ENCODE measurements at places on chromosomes 2 and 18. TPM values are rescaled to one million over a fixed set of nuclear protein-coding genes. Genes with fewer than 3 reads are reported as not detected.

Gene HRH4
- total RNA-seq: 1.6 TPM

Gene RMDN2
- total RNA-seq: 1.7 TPM

Gene FKBP7
- total RNA-seq: 4.9 TPM

Gene IGFBP5
- not detected for total RNA-seq

Gene TUBA3E
- total RNA-seq: not detected

Gene SH3RF3
- total RNA-seq: 0.47 TPM

GRCh38 chr2:232377841-232378734, 463 bp upstream of the ALPP start:
- no peaks in the 10 kb centered on the region for H3K36me3 ChIP-seq
- H3K4me3 ChIP-seq: no peak overlapping the region
- peaks cover 6% of the 10 kb centered on the region for H3K27me3 ChIP-seq

- peaks cover 11% of the 10 kb centered on the region for H3K4me1 ChIP-seq
- peak overlapping the region; percentile 11 for H3K4me3 ChIP-seq
- peak; percentile 78 for DNase-seq
Observed at GRCh38 chr2:42722320-42723190, 41.4 kb downstream of the OXER1 start.

DNA sequence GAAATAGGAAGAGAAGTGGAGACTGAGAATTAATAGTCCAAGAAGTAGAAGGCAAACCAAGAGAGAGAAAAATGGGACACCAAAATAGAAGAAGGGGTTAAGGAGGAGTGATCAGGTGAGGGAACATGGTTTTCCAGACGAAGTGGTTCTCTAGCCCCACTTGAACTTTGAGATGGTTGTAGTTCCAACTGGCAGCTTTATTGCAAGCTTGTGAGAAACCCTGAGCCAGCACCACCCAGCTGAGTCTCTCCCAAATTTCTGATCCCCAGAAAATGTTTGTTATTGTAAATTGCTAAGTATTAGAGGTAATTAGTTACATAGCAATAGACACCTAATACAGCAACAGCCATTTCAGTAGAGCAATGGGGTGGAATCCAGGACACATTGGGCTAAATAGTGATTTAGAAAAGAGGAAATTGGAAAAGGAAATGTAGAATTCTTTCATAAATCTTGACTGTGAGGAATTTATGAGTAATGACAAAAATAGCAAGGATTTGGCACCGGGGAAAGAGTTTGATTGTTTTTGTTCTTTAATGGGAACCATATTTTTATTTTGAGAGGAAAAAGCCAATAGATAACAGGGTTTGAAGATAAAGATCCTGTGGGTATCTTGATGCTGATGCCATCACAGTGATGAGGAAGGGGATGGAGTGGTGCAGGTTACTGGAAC, 62.1 kb upstream of the XDH start:
- no peak for DNase-seq
- H3K27me3 ChIP-seq: peaks cover 8% of the 10 kb centered on the region
- H3K36me3 ChIP-seq: no peaks in the 10 kb centered on the region

- no peak for DNase-seq
- H3K4me3 ChIP-seq: no peak overlapping the region
- H3K27ac ChIP-seq: no peak overlapping the region
- H3K27me3 ChIP-seq: peaks cover 28% of the 10 kb centered on the region
- no peaks in the 10 kb centered on the region for H3K36me3 ChIP-seq
Observed at GRCh38 chr2:41908349-41908748, 139.5 kb upstream of the PKDCC start.

- peaks cover 73% of the 10 kb centered on the region for H3K4me1 ChIP-seq
- peak overlapping the region; percentile 39 for H3K4me3 ChIP-seq
- DNase-seq: peak; percentile 79
- no peaks in the 10 kb centered on the region for H3K27me3 ChIP-seq
- H3K27ac ChIP-seq: peak overlapping the region; percentile 53
- H3K36me3 ChIP-seq: peaks cover 1% of the 10 kb centered on the region
Observed at GRCh38 chr2:200376513-200377354, 70.2 kb downstream of the SPATS2L start.

GRCh38 chr2:132873738-132874137, 203.7 kb upstream of the LYPD1 start:
- no peaks in the 10 kb centered on the region for H3K36me3 ChIP-seq
- DNase-seq: no peak
- no peak overlapping the region for H3K27ac ChIP-seq
- H3K27me3 ChIP-seq: no peaks in the 10 kb centered on the region
- H3K4me1 ChIP-seq: no peaks in the 10 kb centered on the region
- no peak overlapping the region for H3K4me3 ChIP-seq

- H3K27ac ChIP-seq: no peak overlapping the region
- no peaks in the 10 kb centered on the region for H3K36me3 ChIP-seq
- H3K4me1 ChIP-seq: no peaks in the 10 kb centered on the region
- DNase-seq: no peak
- H3K27me3 ChIP-seq: peaks cover 12% of the 10 kb centered on the region
Observed at GRCh38 chr2:119630121-119630520, 48.9 kb upstream of the TMEM177 start.

GRCh38 chr2:179260224-179260623, 4.4 kb downstream of the SESTD1 start:
- no peak overlapping the region for H3K4me3 ChIP-seq
- H3K27me3 ChIP-seq: peaks cover 26% of the 10 kb centered on the region
- DNase-seq: no peak
- peaks cover 6% of the 10 kb centered on the region for H3K36me3 ChIP-seq

GRCh38 chr2:241770185-241770935, 6.3 kb upstream of the GAL3ST2 start:
- no peak overlapping the region for H3K4me3 ChIP-seq
- H3K4me1 ChIP-seq: peaks cover 5% of the 10 kb centered on the region
- H3K27me3 ChIP-seq: no peaks in the 10 kb centered on the region
- H3K36me3 ChIP-seq: no peaks in the 10 kb centered on the region

GRCh38 chr2:157587576-157587975, 41.1 kb downstream of the ACVR1C start:
- H3K27me3 ChIP-seq: peaks cover 10% of the 10 kb centered on the region
- DNase-seq: no peak
- no peak overlapping the region for H3K27ac ChIP-seq

DNA sequence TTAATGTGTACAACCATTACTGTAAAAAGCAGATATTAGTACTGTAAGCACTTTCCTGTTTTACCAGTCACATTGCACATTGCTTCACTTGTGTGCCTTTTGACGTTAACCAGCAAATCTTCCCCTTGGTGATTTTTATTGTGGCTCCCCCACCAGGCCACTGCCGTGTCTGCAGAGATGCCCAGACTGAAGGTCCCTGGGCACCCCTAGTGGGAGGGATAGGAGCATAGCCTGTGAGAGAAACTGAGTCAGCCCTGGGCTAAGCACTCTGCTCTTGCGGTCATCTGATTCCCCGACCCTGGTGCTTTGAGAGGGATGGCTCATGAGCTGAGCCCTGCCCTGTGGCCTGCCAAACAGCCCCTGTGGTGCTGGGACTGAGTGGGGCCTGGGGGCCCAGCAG, 73.4 kb downstream of the INPP4A start:
- peaks cover 21% of the 10 kb centered on the region for H3K36me3 ChIP-seq
- H3K4me1 ChIP-seq: peaks cover 41% of the 10 kb centered on the region
- peak; percentile 83 for DNase-seq
- H3K27ac ChIP-seq: no peak overlapping the region
- H3K4me3 ChIP-seq: no peak overlapping the region

DNA sequence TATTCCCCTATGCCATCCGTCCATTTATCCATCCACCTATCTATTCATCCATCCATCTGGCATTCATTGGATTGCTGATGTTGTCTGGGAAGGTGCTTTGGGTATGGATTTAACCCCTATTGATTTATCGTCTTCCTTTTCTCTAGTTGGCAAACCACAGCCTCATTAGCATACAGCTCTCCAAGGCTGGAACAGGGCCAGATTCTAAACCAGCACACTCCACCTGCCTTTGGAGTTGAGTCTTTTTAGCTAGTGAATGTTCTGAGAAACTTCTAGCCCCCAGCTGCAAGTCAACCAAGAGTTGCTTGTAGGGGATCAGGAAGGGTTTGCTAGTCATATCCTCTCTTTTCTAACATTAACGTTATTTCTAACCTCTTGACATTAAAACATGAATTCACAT, 90.7 kb downstream of the NRP2 start:
- H3K27me3 ChIP-seq: peaks cover 11% of the 10 kb centered on the region
- peaks cover 2% of the 10 kb centered on the region for H3K36me3 ChIP-seq
- DNase-seq: no peak
- no peak overlapping the region for H3K27ac ChIP-seq
- H3K4me3 ChIP-seq: no peak overlapping the region

GRCh38 chr18:21049306-21049705, 62.3 kb downstream of the ROCK1 start:
- no peak overlapping the region for H3K27ac ChIP-seq
- DNase-seq: no peak
- no peaks in the 10 kb centered on the region for H3K27me3 ChIP-seq
- H3K36me3 ChIP-seq: peaks cover 11% of the 10 kb centered on the region

GRCh38 chr2:120396013-120396860, 50.3 kb downstream of the INHBB start:
- no peak overlapping the region for H3K27ac ChIP-seq
- no peak overlapping the region for H3K4me3 ChIP-seq
- H3K36me3 ChIP-seq: no peaks in the 10 kb centered on the region

DNA sequence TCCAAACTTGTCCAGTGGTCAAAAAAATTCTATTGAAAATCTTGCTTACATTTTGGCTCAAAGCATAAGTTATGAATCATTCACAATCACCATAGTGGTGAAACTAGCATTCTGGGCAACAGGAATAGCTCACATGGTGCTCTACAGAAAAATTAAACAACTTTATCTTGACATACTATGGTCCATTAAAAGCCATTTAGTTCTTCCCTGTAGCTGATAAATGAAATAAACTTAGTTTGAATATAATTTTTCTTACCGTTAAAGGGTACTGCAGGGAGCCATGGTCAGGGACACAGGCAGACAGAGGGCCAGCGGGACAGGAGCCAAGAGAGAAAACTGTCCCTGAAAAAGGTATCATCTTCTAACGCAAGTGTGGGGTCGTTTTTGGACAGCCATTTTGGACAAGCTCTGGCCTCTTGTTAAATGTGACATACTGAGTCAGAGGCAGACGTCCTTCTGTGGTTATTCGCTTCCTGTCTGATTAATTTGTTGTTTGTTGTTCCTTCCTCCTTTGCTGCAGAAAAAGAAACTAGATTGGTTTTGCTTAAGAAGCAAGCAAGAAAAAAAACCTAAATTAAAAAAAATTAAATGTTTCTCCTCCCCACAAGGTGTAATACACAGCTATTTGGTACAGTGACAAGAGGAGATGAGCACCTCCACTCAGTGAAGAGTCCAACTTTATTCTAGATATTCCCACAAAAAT, at the start of gene WIPF1:
TSS of gene WIPF1 (minus strand) at position 460 of the 703 bp plus-strand sequence. CDS start 12,231 bp downstream, outside the sequence.
- H3K27me3 ChIP-seq: no peaks in the 10 kb centered on the region
- peaks cover 42% of the 10 kb centered on the region for H3K36me3 ChIP-seq
- H3K4me3 ChIP-seq: peak within 1 kb of the TSS; percentile 84
